ENCODE measurements at places on chromosomes 1 and 21. TPM values are rescaled to one million over a fixed set of nuclear protein-coding genes. Genes with fewer than 3 reads are reported as not detected.

Gene KRTAP12-2
- not detected for total RNA-seq

DNA sequence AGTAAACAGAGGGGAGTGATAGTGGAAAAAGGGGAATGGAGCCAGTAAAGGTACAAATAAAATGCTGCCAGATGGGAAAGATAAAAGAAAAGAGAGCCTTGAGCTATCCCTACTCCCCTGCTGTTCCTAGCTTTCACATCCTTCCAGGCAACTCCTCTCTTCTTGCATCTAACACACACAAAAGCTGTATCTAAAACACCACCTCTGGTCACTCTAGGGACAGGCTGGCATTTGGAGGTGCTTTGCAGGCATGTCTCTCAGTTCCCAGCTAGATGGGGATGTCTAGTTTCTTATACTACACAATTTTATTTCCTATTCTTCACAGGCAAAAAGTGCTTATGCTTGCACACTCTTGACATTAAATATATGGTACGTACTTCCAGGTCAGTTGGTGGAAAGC lies 185.1 kb upstream of the ST6GALNAC5 start:
- no peak for DNase-seq

DNA sequence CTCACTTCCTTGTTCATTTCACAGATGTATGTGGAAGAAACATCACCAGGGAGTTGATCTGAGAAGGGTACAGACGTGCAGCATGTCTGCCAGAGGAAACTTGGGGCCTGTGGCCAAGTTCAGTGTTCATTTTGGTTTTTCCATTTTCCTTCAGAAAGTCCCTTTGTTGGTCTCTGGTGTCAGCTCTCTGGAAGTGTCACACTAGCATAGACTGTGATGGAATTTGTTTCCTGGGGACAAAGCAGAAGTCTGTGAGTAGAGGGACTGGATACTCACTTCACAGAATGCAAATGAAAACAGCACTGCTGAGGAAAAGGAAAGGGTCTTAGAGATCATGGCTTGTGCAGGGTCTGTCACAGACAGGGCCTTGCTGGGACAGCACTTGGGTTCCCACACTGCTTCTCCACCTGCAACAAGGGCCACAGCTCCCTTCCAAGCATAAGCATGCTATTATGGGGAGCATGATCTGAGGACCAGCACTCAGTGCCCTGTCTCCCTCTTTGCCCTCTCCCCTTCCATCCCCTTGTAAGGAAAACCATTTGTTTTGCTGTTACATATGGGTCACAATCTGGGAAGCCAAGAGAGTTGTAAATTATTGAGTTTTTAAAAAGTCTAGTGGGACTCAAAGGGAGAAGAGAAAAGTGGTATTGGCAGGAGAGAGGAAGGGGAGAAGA lies 31.4 kb upstream of the CD84 start:
- DNase-seq, result no peak

DNA sequence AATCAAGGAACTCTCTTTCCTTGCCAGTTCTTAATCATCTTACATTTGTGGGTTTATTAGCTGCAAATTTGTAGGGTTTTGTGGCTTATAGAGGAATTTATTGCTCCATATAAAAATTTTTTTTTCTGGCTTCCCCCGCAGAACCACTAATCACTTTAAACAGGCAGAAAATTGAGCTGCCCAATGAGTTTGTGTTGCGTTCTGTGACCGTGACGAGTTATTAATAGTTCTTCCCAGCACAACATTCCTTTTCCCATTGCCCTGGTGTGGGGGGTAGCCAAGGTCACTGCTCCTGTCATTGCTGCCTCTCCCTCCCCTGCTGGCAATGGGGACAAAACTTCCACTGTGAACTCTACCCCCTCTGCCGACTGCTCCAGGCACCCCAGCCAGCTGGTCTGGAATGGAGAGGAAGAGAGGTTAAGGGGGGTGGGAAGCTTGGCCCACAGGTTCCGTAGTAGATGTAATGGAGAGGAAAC lies 55.1 kb downstream of the UBE2T start:
- DNase-seq, result no peak
